ENCODE measurements at places on chromosomes 4 and X. TPM values are rescaled to one million over a fixed set of nuclear protein-coding genes. Genes with fewer than 3 reads are reported as not detected.

Gene PRKG2
- total RNA-seq = 2.1 TPM

Gene ATP10D
- 5.1 TPM for total RNA-seq

Gene ZAR1
- total RNA-seq = 0.47 TPM

Gene HPGDS
- total RNA-seq = not detected

Gene TBC1D19
- total RNA-seq = 25.4 TPM

Gene CLDN34
- not detected for total RNA-seq

Gene NEUROG2
- 0.12 TPM for total RNA-seq

Gene SMPX
- total RNA-seq = 0.59 TPM

Gene RIPPLY1
- 0.27 TPM for total RNA-seq

Gene FGA
- total RNA-seq = 3.9 TPM

DNA sequence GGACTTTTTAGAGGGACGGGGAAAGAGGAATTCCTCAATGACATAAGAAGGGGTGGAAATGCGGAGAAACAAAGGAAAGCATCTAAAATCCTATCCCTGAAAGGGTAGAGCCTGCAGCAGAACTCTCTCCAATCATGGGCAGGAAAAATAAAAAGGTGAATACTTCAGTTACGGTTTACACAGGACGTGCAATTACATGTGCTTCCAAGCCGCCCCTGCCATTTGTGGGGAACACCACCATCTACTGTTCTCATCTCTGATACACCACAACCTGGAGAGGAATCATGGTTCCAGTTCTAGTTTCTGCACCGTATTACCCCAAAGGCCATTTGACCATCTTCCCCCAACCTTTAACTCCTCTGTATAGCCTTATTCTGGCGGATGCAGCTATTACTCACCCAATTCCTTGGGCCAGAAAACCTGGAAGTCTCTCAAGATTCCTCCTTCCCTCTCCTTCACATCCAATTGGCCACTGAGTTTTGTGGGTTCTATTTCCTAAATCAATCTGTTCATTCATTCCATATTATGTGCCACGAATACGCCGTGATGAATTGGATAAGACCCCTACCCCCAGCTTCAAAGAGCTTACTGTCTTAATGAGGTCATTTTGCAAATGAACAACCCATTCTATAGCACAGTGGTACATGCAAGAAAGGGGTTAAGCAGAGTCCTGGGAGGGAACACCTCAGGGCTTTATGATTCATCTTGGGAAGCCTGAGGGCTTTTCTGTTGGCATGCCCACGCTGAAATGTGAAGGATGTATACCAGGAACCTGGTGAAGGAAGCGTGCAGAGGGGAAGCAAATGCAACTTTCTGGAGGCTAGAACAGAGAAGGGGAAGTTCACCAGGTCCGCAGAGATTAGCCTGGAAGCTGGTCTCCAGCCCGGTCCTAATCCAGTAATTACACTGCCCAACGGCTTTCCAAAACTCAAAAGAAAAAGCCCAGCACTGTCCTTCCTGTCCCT lies 1.4 kb upstream of the MSL3 start:
- H3K27me3 ChIP-seq = 0 out of 2 replicates have a peak, but pooled peaks cover 11% of the 10 kb centered on the region
- no peaks in the 10 kb centered on the region for H3K36me3 ChIP-seq
- no peaks in the 10 kb centered on the region for H3K4me1 ChIP-seq
- no peak for DNase-seq
- no peak overlapping the region for H3K27ac ChIP-seq

GRCh38 chr4:184756399-184756798 lies 22.5 kb upstream of the CENPU start:
- no peaks in the 10 kb centered on the region for H3K36me3 ChIP-seq
- DNase-seq = no peak
- H3K4me3 ChIP-seq = no peak overlapping the region
- H3K27me3 ChIP-seq = no peaks in the 10 kb centered on the region
- no peaks in the 10 kb centered on the region for H3K4me1 ChIP-seq

DNA sequence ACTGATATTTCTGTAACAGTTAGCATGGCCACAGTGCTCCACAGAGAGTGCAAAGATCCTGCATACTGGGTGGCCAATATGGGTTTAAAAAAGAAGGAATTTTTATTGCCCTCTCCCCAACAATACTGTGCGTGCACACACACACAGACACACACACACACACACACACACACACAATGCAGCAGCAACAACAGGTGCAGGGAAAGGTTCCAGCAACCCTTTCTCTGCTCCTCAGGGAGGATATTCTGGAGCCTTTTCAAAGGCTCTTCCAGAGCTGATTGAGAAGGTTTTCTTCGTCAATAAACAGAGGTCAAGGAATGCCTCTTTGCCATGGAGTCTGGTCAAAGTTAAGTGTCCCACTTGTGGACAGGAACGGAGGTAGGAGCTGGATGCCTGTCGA lies 84.8 kb upstream of the ZFP42 start:
- DNase-seq = no peak
- no peaks in the 10 kb centered on the region for H3K36me3 ChIP-seq
- no peaks in the 10 kb centered on the region for H3K27me3 ChIP-seq
- H3K4me3 ChIP-seq = no peak overlapping the region
- no peak overlapping the region for H3K27ac ChIP-seq

- H3K27ac ChIP-seq = no peak overlapping the region
- no peaks in the 10 kb centered on the region for H3K4me1 ChIP-seq
- H3K4me3 ChIP-seq = no peak overlapping the region
- no peaks in the 10 kb centered on the region for H3K36me3 ChIP-seq
- no peaks in the 10 kb centered on the region for H3K27me3 ChIP-seq
- DNase-seq = no peak
These were observed 288.2 kb upstream of the UGT8 start for GRCh38 chr4:114310296-114310925.

- no peaks in the 10 kb centered on the region for H3K27me3 ChIP-seq
- H3K36me3 ChIP-seq = no peaks in the 10 kb centered on the region
- no peak for DNase-seq
- H3K4me1 ChIP-seq = no peaks in the 10 kb centered on the region
These were observed 208.4 kb downstream of the ANTXR2 start for GRCh38 chr4:79864500-79865200.

GRCh38 chr4:5942947-5943346 lies 50.1 kb upstream of the CRMP1 start:
- peaks cover 2% of the 10 kb centered on the region for H3K4me1 ChIP-seq
- H3K27me3 ChIP-seq = peaks cover 16% of the 10 kb centered on the region
- H3K36me3 ChIP-seq = no peaks in the 10 kb centered on the region

DNA sequence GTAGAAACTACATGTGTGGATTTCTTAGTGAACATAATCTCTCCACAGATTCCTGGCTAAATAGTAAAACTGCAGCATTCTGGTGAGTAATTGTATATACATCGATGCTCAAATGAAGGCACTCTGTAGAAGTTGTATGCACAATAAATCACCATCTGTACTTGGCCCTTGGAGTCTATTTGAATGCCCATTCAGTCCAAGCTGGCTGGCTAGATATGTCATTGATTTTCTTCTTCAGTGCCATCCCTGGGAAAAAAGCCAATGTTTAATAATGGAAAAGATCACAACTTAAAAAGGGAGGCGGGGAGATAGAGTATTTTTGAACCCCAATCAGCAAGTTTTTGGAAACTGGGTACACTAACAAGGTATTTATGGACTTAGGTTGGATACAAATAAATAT lies 381.0 kb upstream of the TEX13C start:
- no peak overlapping the region for H3K27ac ChIP-seq
- H3K4me1 ChIP-seq = no peaks in the 10 kb centered on the region
- no peaks in the 10 kb centered on the region for H3K36me3 ChIP-seq
- no peak overlapping the region for H3K4me3 ChIP-seq
- no peaks in the 10 kb centered on the region for H3K27me3 ChIP-seq
- no peak for DNase-seq

GRCh38 chrX:39614680-39614998 lies 483.1 kb downstream of the BCOR start:
- H3K4me1 ChIP-seq = no peaks in the 10 kb centered on the region
- H3K27me3 ChIP-seq = no peaks in the 10 kb centered on the region
- H3K4me3 ChIP-seq = no peak overlapping the region

DNA sequence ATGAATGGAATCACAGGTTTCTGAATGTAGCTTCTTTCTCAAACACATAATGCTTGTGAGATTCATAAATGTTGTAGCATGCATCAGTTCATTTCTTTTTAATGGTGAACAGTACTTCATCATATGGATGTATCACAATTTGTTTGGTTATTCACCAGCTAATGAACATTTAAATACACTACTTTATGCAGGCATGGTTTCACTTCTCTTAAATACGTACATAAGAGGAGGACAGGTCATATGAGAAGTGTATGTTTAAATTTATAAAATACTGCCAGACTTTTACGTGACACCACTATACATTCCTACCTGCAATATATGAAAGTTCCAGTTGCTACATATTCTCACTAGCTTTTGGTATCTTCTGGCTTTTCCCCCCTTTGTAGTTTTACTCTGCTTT lies 65.4 kb downstream of the ANKRD17 start:
- no peak overlapping the region for H3K27ac ChIP-seq
- no peaks in the 10 kb centered on the region for H3K4me1 ChIP-seq
- no peak for DNase-seq
- no peaks in the 10 kb centered on the region for H3K36me3 ChIP-seq
- H3K4me3 ChIP-seq = no peak overlapping the region

DNA sequence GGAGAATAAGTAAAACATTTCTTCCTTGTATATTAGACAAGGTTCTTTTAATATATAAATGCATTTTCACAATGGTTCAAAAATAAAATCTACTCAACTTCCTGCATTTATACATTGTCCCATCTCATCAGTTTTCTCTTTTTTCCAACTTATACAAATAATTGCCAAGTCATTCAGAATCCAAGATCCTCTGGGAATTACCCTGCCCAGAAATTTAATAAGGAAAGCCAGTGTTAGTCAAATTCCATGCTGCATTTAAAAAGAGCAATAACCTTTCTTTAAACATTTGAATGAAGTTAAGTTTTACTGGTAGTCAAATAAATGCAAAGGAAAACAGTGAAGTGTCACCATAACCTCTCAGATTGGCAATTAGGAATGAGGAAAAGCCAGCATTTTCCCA lies 357.9 kb downstream of the PPP3CA start:
- no peaks in the 10 kb centered on the region for H3K27me3 ChIP-seq
- H3K27ac ChIP-seq = no peak overlapping the region
- DNase-seq = no peak
- H3K36me3 ChIP-seq = no peaks in the 10 kb centered on the region

GRCh38 chr4:166123546-166123945 lies 250.5 kb downstream of the TLL1 start:
- DNase-seq = no peak
- no peak overlapping the region for H3K27ac ChIP-seq
- H3K27me3 ChIP-seq = no peaks in the 10 kb centered on the region
- H3K36me3 ChIP-seq = no peaks in the 10 kb centered on the region
- no peak overlapping the region for H3K4me3 ChIP-seq
- H3K4me1 ChIP-seq = peaks cover 3% of the 10 kb centered on the region

GRCh38 chr4:77268108-77268507 lies 111.1 kb downstream of the CCNG2 start:
- no peaks in the 10 kb centered on the region for H3K36me3 ChIP-seq
- H3K27ac ChIP-seq = no peak overlapping the region
- H3K27me3 ChIP-seq = no peaks in the 10 kb centered on the region
- H3K4me1 ChIP-seq = no peaks in the 10 kb centered on the region
- DNase-seq = no peak

DNA sequence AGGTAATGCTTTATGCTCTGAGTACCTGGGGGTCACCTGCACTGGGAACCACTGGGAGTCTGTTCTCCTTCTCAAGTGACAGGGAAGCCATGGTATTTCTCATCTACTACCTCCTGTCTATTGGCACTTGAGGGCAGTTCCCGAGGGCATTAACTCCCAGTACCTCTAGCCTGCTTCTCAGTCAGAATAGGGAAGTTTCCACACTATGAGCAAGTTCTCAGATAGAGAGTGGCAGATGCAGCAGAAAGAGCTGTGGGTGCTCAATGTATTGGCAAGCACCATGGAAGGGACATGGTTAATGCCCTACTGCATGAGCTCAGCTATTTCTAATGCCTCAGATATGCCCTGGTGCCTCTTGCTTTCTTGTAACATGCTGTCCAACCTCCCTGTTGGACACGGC lies 74.1 kb downstream of the ANOS1 start:
- H3K4me3 ChIP-seq = no peak overlapping the region
- H3K27me3 ChIP-seq = no peaks in the 10 kb centered on the region
- H3K36me3 ChIP-seq = no peaks in the 10 kb centered on the region
- no peaks in the 10 kb centered on the region for H3K4me1 ChIP-seq
- H3K27ac ChIP-seq = no peak overlapping the region

DNA sequence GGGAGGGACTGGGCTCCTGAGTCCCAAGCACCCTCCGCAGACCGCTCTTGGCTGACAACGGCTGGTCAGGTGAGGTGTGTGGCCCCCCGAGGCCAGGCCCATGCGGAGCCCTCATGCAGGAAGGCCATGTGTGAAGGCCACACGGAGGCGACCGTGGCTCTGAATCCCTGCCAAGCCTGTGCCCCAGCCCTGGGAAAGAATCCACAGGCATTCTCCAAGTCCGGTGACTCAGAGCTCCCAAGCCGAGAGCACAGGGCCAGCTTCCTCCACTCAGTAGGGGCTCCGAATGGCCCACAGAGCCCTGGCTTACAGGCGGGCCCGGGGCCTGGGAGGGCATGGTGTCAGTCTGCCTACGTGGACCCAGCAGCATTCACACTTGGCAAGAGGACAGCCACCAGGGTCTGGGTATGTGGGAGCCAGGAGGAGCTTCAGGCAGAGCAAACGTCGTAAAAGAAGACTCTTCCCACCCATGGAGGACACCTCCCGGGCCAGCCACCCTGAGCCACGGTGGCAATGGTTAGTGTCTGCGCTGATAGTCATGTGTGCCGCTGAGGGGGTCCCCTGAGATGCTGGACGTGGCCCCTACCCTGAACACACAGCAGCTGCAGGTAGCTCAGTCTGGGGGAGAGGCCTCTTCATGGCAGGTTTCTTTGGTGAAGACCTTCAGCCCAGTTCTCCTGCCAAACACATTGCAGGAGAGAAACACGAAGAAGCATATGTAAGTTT lies 105.7 kb downstream of the PSAPL1 start:
- H3K27ac ChIP-seq = no peak overlapping the region
- no peak overlapping the region for H3K4me3 ChIP-seq
- H3K4me1 ChIP-seq = peaks cover 26% of the 10 kb centered on the region
- H3K36me3 ChIP-seq = no peaks in the 10 kb centered on the region
- no peaks in the 10 kb centered on the region for H3K27me3 ChIP-seq

DNA sequence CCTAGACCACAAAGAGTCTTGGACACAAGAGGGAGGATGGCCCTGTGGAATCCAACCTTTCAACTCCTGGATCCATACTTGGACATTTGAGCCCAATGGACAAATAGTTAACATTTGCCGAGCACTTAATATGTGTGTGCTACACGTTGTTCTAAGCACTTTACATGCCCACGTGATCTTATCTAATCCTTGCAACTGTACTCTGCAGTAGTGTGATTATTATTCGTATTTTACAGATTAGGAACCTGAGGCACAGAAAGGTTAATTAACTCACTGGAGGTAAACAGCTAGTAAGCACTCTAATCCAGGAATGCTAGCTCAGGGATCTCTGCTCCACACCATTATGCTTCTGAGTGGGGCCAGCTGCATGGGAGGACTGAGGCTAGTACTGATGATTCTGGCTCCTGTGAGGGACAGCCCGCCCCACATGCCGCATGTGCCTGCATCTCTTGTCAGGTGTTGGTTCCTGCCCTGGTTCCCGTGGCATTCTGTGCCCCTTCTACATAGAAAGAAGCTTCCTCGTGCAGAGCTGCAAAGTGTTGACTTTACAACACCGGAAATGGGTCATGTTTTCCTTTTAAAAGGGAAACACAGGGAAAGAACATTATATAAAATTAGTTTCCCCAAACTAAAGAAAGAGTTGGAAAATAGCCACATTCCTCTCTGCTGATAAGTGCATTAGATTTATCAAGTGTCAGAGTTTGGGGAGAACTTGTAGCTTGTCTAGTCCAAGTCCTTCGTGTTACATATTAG lies 34.8 kb downstream of the PLAC1 start:
- H3K27ac ChIP-seq = no peak overlapping the region
- DNase-seq = no peak
- H3K27me3 ChIP-seq = no peaks in the 10 kb centered on the region

Data from HCT116 (cell line).